ENCODE measurements at places on chromosomes 5 and 9.

GRCh38 chr5:131773805-131774204, 23.0 kb downstream of the FNIP1 start:
- no peak for DNase-seq

DNA sequence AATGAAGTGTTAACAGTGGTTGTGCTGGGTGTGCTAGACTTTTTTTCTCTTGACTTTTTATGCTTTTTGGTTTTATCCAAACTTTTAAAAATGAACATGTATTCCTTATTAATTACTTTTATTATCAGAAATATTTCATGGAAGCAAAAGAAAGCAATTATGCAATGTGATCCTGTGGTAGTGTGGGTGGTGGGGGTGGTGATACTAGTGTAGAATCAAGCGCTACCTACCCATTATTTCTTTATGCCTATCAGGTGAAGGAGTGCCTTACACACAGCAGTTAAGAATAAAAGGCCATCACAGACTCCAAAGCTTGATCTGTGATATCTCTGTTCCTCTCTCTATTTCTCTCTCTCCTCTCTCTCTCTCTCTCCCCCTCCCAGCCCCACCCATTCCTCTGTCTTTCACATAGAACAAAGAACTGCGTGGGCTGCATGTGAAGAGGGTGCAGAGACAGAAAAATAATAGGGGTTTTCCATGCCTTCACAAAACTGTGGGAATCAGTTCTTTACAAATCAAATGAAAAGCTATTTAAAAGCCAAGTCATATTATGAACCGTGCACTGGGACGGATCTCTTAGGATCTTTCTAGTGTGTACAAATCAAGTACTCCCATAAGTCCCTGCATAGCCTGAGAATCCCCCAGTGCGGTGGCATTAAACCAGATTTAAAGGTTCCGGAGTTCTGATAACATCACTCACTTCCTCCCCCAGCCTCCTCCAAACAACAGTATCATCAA, 351.2 kb downstream of the RAB3C start:
- no peak for DNase-seq

- no peak for DNase-seq
These were observed at the start of gene HSPB3 for GRCh38 chr5:54455413-54456157. Gene HSPB3 (plus strand): TSS chr5:54455699. CDS start chr5:54455790, 91 bp downstream.

- DNase-seq = no peak
These were observed 214.6 kb upstream of the C9orf72 start for GRCh38 chr9:27787891-27788290.

GRCh38 chr5:15577132-15577531, 77.2 kb downstream of the FBXL7 start:
- no peak for DNase-seq

DNA sequence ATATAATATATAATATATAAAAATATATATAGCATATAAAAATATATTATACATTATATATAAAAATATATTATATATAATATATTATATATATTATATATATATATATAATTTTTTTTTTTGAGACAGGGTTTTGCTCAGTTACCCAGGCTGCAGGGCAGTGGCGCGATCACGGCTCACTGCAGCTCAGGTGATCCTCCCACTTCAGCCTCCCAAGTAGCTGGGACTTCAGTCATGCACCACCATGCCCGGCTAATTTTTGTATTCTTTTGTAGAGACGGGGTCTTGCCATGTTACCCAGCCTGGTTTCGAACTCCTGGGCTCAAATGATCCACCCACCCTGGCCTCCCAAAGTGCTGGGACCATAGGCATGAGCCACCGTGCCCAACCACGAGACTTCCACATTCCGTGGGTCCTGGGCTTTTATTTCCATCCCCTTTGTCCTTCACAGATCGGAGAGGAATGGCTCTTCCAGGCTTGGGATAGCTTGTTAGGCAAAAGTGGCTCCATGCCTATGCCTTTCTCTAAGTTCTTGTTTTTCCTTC, 62.0 kb upstream of the IER5L start:
- no peak for DNase-seq

- DNase-seq = no peak
These were observed 256.3 kb downstream of the NFIB start for GRCh38 chr9:14057368-14058324.

- DNase-seq = no peak
These were observed 59.8 kb upstream of the LRRTM2 start for GRCh38 chr5:138934971-138935370.

GRCh38 chr9:22143799-22144625, 134.9 kb upstream of the CDKN2B start:
- DNase-seq = no peak

DNA sequence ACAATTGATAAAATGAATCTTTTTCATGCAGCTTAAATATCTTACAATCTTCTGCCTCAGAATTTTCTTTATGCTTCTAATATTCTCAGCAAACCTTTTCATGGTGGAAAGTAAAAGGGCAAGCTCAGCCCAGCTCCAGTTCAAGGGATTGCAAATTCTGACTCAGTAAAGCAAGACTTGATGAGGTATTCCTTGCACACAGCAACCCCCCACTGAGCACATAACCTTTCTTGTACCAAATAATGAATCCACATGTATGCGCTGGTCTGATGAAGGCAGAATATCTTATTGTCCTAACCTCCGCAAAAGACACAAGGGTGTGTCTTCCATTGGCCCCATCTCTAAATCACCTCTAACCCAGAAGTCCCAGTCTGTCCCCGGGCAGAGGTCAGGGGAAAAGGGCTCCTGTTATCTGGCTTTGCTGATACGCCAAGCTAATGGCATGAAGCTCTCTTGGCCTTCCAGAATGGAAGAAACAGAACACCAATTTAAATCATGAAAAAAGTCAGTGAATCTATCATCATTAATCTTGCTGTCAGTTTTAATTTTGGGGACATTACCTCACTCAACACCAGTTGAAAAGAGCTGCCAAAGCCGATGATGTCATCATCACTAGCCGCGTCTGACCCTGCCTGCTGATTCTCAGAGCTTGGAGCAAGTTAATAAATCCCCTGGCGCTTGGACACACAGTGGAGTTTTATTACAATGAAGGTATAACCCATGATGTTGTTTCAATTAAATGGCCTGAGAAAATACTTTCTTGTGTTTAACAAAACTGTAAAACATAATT, 592.5 kb upstream of the CLINT1 start:
- DNase-seq = no peak

- no peak for DNase-seq
These were observed 158.5 kb downstream of the C9orf50 start for GRCh38 chr9:129462360-129462759.

DNA sequence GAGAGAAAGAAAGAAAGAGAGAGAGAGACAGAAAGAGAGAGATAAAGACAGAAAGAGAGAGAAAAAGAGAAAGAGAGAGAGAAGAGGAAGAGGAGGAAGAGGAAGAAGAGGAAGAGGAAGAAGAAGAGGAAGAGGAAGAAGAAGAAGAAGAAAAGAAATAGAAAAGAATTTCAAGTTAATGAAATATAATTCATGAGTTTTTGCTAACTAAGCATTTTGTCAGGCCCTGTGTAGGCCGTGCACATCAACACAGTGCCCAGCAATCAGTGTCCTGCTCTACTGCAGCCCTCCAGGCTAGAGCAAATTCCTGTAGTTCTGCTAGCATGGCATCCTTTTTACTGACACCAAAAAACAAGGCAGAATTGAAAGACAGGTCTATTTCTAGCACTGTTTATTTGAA, 62.1 kb downstream of the PLPP1 start:
- no peak for DNase-seq

Measured in DMS79 (cell line).